ENCODE measurements at places on chromosomes 7 and 10.

GRCh38 chr7:47080816-47081215, 501.1 kb downstream of the TNS3 start:
- DNase-seq: no peak

- no peak for DNase-seq
Measured at GRCh38 chr7:44077681-44078091, 4.6 kb downstream of the POLM start.

- no peak for DNase-seq
Measured at GRCh38 chr10:68121020-68121743, 11.9 kb downstream of the MYPN start.

- DNase-seq: no peak
Measured at GRCh38 chr7:133688483-133689239, 435.8 kb downstream of the EXOC4 start.

GRCh38 chr10:2589196-2589595, 478.2 kb upstream of the PFKP start:
- no peak for DNase-seq

- no peak for DNase-seq
Measured at GRCh38 chr10:71946700-71947099, 17.5 kb upstream of the CHST3 start.

GRCh38 chr10:44911081-44911540, at the start of gene TMEM72:
TMEM72 (plus strand) TSS chr10:44911337; CDS start chr10:44911513, 176 bp downstream.
- no peak for DNase-seq

DNA sequence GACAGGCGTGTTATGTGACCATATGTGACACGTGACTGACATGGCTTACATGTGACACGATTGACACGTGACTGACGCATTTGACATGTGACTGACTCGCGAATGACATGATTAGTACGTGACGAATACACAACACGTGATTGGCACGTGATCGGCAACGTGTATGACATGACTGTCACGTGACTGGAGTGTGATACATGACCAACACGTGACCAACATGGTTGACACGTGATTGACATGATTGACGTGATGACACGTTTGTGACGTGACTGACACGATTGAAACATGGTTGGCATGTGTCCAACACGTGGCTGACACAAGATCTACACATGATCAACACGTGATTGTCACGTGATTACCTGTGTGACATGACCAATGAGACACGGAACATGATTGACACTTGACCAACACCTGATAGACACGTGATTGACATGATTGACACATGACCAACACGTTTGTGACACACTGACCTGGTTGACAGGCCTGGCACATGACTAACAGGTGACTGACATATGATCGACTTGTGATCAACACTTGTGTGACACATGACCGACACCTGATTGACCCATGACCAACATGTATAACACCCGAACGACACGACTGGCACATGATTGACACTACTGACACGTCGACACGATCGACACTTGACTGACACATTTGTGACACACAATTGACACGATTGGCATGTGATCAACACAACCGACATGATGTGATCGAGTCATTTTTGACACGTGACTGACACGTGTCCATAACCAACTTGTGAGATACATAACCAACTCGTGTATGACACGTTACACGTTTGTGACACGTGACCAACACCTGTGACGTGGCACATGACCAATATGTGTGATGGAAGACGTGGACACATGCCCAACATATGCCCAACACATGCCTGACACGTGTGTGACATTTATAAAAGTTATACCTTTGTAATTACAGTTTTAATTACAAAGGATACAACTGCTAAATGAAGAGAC, 21.1 kb downstream of the CRPPA start:
- no peak for DNase-seq

DNA sequence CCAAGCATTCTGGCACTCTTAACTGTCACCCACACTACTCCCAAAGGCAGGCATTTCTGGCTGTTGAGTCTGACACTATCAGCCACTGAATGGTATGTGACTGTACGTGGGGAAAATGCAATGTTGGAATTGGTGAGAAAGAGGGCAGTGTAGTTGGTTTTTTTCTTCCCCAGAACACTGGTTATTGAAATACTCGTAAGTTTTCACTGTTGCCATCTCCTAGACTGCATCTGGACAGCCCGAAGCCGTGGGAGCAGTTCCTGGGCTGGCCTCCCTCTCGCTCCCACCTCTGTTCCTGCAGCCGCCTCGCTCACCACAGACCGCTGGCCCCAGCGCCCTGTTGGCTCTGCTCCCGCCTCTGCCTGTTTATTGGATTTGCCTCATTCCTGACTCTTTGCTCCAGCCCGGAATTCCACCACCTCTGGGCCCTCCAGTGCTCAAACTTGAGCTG, 5.7 kb downstream of the PLCE1 start:
- DNase-seq: no peak

GRCh38 chr10:2543142-2543886, 524.0 kb upstream of the PFKP start:
- no peak for DNase-seq

DNA sequence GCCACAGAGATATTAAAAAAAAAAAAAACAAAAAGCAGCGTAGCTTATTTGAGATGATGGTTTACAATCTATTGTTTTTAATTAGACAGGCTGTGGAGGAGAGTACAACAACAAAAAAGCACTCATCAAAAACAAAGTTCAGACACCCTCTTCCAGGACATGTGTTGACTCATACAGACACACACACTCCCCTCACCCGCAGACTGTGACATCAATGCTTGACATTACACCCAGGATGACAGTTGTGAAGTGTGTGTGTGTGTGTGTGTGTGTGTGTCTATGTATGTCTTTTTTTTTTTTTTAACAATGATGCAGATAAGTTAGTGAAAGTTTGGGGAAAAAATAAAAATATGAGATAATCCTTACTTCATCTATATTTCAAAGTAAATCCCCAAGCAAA, 303.6 kb downstream of the GPAM start:
- no peak for DNase-seq

DNA sequence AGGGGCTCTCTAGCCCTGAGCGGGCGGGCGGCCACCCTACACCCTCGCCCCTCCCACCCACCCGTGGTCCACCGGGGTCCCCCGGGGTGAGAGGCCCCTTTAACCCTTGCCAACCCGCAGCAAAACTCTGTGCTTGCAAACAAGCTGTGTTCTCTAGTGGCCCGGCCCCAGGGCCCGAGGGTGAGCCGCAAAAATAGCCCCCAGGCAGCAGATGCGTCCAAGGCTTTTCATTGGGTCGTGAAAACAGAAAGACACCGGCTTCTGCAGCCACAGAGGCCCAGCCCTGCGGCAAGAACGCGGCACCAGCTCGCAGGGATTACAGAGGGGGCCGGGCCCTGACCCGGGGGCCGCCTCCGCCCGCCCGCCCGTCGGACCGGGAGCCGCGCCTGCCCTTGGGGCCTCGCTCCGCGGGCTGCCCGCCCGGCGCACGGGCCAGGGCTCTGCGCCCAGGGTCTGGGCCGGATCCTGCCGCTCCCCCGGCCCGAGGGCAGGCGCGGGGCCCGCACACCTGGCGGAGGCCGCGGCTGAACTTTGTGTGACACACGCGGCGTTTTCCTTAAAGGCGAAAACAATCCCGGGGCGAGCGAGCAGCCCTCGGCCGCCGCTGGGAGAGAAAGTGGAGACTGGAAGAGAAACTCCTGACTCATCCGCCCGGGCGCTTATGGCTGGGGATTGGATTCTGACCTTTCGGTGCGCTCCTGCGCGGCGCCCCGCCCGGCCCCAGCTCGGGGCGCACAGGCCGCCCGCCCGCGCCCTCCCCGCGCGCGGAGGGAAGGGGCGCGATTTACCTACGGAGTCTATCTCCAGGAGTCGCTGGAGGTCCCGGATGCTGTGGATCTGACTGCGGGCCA, 2.8 kb downstream of the PDGFA start:
- no peak for DNase-seq

Data from stimulated activated CD4-positive, alpha-beta T cell treated with anti-CD3 and anti-CD28 coated beads, Interleukin-1b, Interleukin-23, amount 100 ng/mL, for 24 hours (primary cell).